Left hindlimb (tissue), 1 donor: ENCODE measurements at places on chromosomes 4 and X.

DNA sequence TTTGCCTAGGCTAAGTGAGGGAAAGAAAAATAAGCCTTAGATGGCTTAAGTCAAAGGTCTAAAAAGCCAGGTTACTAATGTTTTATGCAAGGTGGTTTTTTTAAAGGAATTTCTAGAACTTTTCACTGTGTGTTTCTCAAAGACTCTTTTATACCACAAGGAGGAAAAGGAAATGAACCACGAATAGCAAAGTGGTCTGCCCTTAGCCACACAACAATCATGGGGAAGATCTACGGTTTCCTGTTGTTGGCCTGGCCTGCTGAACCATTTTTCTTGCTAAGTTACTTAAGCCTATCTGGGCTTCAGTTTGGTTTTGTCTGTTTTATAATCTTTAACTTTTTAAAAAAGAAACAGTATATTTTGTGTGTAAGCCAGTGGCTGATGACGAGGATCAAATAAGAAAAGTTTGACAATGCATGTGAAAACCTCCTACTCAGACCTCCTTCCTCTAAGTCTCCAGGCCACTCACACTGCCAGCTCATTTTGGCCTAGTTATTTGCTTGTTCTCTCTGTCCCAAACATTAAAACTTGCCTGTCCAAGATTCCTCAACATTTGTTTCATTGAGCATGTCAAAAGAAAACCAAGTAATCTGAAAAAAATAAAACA, 56.7 kb upstream of the COL25A1 start:
- peak; percentile 44 for DNase-seq

GRCh38 chrX:121569609-121570008, 522.2 kb downstream of the GLUD2 start:
- no peak for DNase-seq

GRCh38 chr4:139167774-139168444, 9.1 kb downstream of the ELF2 start:
- no peak for DNase-seq

DNA sequence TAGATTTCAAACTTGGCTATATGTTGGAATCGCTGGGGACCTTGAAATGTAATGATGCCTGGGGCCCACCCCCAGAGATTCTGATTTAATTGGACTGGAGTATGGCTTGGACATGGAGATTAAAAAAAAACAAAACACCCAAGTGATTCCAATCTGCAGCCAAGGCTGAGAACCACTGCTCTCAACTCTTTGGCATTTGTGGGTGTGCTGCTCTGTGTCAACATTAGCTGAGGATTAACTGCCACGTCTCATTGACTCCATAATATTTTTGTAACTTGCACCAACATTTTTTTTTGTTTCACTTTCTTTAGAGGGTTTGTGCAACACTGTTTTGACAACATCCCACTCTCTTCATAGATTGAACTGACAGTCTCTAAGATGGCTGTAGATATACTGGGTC, 41.1 kb upstream of the PDK3 start:
- no peak for DNase-seq

DNA sequence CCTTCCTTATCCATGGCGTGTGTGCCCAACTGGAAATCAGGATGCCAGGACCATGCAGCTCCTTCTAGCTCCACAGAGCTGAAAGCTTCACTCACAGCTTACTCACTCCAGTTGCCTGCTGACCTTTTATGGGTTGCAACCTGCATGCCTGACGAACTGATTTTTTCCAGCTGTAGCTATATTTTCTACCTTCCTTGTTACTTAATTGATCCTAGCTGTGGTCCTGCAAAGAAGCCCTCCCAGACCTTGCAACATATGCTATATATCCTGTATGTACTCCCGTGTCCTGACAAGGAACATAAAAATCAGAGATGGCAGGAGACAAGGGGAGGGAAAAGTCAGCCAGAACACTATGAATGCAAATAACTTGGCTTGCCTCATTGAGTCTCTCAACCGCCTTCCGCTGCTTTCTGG, 135.3 kb upstream of the LDB2 start:
- DNase-seq, result no peak

- DNase-seq, result no peak
These were observed 278.3 kb upstream of the FSTL5 start for GRCh38 chr4:162442128-162442527.

DNA sequence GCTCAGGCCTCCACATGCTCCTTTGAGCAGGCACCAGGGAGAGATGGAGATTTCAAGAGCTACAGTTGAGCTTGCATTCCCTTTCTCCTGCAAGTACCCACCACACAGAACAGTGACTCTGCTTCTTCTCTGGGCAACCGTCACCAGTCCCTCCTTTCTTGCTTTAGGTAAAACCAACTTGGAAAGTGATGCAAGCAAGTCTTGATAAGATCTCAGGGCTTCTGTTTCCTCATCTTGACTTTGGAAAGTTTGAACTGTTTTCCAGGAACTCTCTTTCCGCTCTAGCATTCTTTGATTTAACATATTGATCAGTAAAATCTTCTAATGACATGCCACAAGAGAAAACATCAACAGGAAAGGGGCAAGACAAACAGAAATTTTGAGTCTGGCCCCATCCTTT, 73.7 kb downstream of the USP46 start:
- no peak for DNase-seq

DNA sequence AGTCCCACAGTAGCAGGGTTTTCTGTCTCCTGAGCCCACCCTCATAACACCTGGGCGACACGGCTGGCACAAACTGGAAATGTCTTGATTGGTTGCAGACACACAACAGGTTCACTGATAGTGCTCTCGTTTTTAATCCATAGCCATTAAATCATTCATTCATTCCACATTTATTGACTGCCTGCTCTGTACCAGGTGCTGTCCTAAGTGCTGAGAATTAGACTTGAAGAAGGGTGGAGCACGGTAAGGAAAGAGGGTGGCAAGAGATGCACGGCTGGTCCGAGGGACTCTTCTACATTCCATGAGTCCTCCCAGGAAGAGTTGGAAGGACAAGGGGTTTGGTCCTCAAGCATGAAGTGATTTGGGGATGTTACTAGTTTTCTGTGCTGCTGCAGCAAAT, 100.0 kb downstream of the RELL1 start:
- DNase-seq, result no peak

DNA sequence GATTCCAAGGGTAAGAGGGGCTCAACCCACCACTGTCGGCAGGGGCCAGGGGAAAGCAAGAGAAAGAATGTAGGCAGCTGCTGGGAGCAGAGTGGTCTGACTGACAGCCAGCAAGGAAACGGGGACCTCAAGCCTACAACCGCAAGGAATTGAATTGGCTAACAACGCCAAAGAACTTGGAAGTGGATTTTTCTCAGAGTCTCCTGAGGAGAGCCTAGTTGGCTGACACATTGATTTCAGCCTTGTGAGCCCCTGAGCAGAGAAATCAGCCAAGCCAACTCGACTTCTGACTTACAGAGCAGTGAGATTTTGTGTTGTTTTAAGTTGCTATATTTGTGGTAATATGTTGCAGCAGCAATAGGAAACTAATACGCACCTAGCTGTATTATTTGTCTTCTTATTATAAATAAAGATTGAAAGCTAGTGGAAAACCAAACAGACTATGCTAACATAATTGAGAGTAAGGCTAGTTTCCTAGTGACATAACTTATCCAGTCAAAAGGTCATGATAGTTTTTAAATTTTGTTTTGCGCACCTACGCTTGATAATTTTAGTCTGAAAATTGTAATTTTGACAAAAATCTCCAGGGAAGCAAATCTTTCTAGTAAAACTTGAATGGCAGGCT, 145.8 kb upstream of the HCCS start:
- DNase-seq, result no peak

DNA sequence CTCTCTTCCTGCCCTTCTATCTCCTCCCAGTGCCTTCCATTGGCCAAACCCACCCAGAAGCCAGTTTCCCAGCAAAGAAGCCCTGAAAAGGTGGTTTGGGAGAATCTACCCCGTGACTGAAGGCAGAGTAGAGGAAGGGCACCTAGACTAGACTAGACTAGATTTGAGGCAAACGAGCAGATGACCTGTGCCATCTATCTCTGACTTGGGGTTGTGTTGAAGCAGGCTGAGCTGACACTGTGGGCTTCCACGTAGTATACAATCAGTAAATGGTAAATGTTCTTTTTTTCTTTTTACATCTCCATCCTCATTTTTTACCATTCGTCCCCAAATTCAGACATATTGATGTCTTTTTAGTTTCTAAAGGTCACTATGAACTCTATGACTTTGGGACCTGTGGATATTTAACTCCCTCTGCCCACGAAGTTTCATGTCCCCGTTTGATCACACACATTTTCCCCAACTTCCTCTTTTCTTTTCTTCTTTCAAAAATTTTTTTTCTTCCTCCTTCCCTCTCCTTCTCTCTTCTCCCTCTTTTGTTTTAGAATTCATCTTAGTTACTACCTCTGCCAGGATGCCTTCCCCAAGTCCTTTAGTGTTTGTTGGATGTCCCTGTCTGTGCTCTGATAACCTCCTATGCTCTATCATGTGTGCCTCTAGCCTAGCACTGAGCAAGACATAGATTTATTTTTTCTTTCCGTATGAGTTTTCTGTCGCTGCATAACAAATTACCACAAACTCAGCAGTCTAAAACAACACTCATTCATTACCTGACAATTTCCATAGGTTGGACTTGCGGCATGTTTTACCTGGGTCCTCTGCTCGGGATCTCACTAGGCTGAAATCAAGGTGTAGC, 6.2 kb upstream of the AFF1 start:
- no peak for DNase-seq

DNA sequence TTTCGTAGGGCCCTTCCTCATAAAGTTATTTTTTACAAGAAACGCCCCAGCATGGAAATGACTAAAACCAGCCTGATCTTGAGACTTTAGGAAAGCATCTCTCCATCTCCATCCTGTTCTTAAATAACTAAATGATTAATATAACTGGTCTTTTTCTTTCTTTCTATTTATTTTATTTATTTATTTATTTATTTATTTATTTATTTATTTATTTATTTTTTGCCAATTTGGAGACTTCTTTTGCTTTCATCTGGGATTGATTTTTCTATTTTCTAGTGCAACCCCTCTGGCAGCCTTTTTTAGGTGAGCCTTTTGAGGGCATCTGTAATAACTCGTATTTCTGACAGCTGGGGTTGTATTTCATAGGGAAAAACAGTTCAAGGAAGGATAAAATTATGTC, 1.2 kb upstream of the KLHL34 start:
- no peak for DNase-seq

GRCh38 chr4:87849612-87850011, 16.8 kb downstream of the MEPE start:
- no peak for DNase-seq

GRCh38 chrX:71365356-71365874, 742 bp upstream of the TAF1 start:
- no peak for DNase-seq

DNA sequence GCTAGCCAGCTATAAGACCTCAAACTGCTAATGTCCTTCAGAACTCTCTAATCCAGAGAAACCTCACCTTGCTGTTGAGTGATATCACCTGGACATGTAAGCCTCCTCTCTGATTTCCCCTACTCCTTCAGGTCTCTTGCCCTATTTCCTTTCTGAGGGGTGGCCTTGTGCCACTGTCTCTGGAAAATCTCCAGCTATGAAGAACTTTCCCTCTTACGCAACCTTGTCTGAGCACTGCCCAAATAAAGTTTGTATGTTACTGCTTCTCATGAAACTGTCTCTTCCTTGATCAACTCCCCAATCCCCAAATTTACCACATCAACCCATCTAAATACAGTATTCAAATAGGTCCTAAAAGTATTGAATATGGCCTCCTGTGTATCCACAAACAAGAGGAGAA, 53.5 kb upstream of the VEGFD start:
- no peak for DNase-seq

- DNase-seq, result no peak
These were observed 17.1 kb upstream of the CPEB2 start for GRCh38 chr4:14985161-14985560.

DNA sequence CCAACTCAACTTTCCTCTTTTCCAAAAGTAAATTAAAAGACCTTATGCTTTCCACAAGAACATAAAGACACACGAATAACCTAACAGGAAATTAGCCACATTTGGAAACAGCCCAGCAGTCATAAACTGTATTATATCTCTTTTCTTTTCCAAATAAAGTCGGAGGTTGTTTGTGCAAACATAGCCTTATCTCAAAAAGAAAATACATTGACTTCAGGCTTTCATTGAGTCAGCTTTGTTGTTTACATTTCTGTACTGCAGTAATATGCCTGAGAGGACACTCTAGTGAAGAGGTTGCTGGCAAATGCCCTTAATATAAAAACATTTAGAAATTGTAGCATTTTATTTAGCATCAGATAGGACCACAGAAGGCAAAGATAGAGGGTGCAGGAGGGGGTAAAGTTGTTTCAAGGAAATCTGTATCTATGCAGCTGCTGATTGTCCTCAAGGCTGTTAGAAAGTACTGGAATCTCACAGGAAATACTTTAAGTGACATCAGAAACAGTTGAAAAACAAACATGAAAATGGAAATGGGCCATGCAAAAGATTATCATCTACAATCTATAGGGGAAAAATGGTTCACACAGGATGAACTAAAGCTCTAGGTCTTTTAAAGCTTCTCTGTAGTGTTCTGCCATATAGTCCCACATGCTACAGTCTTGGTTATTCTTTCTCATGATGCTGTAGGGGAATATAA, 14.5 kb downstream of the LNX1 start:
- DNase-seq, result no peak

DNA sequence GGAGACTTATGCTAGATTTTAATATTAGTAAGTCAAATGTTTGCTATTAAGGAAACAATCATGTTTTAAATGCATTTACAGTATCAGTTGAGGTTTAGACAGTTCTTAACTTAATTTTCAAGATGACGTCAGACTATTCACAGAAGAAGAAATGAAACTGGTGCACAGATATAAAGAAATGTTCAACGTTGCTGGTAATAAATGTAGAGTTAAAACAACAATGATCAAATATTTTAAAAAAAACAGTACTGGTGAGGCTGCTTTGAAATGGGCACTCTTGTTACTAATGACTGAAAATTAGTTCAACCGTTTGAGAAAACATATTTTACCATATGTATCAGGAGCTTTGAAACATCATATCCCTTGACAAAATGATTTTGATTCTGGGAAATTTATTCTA, 44.2 kb downstream of the ABHD18 start:
- no peak for DNase-seq

DNA sequence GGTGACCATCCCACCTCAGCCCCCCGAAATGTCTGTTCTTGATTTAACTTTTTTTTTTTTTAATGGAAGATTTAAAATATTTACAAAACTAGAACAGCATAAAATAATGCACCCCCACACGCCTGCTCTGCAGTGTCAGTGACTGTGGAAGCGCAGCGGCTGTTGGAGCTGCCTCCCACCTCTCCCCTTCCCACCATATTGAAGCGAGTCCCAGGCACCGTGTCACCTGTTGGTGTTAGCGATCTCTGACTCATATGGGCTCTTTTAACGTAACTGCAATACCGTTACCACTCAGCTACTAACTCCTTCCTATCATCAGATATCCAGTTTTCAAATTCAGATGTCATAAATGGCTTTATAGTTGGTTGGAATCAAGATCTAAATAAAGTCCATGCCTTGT, 17.1 kb upstream of the TADA2B start:
- DNase-seq, result no peak

- no peak for DNase-seq
These were observed 175.0 kb upstream of the BCOR start for GRCh38 chrX:40272776-40273175.
